NCI-H446 treated with DMSO at 0.1 percent for 48 hours (cell line): ENCODE measurements at places on chromosomes 7 and 10.

DNA sequence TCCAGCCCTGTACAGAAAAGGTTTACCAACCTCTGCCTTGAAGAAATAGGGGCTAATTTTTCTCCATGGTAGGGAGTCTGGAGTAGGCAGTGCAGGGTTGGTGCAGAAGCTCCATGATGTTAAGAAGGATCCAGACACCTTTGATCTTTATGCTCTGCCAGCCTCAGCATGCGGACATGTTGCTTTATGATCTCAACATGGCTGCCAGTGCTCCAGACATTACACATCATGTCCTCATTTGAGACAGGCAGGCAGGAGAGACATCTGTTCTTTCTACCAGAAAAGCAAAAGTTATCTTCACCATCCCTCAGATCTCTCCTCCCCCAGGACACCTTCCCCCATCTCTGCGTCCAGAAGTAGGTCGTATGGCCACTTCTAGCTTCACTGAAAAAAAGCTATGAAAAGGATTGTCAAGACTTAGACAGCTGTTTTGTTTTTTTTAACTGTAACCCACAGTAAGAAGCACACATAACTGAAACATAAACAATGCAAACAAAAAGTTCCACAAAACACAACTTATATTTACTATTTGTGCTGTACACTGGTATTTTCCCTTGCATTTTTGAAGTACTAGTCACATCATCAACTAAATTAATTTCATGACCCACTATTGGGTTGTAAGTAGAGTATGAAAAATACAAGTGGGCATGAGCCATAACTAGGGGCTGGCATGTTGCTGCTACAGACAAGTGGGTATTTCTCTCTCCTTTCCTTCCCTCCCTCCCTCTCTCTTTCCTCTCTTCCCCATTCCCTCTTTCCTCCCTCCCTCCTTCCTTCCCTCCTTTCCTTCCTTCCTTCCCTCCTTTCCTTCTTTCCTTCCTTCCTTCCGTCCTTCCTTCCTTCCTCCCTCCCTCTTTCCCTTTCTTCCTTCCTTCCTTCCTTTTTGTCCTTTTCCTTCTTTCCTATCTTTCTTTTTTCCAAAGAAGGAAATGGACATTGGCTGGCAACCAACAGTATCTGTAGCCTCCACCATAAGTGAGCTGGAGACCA, 2.6 kb upstream of the RASSF4 start:
- no peak for DNase-seq

- no peak for DNase-seq
These were observed 47.0 kb upstream of the EPC1 start for GRCh38 chr10:32393911-32394310.

DNA sequence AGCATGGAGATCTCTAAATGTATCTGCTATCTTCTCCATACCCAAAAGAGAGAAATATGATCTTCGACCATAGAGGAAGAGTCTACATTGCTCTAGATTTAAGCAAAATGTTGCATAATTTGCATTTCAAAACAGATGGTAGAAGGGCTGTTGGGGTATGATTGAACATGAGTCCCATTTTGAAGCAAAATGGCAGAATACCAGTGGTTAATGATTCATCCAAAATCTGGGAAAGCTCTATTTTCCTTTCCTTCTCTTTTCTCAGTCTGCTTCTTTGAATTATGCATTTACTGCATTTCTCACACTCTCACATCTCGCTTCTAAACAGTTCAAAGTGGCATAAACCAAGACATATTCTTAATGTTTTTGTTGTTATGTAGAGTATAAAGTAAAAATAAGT, 178.5 kb downstream of the MACC1 start:
- no peak for DNase-seq

GRCh38 chr10:27947540-27947939, 51.3 kb downstream of the ODAD2 start:
- no peak for DNase-seq

GRCh38 chr10:110815354-110816004, 56.2 kb upstream of the PDCD4 start:
- peak; percentile 36 for DNase-seq

- no peak for DNase-seq
These were observed 9.1 kb downstream of the SDHAF3 start for GRCh38 chr7:97126483-97127171.

GRCh38 chr7:125326666-125327255, 397.1 kb upstream of the POT1 start:
- no peak for DNase-seq

DNA sequence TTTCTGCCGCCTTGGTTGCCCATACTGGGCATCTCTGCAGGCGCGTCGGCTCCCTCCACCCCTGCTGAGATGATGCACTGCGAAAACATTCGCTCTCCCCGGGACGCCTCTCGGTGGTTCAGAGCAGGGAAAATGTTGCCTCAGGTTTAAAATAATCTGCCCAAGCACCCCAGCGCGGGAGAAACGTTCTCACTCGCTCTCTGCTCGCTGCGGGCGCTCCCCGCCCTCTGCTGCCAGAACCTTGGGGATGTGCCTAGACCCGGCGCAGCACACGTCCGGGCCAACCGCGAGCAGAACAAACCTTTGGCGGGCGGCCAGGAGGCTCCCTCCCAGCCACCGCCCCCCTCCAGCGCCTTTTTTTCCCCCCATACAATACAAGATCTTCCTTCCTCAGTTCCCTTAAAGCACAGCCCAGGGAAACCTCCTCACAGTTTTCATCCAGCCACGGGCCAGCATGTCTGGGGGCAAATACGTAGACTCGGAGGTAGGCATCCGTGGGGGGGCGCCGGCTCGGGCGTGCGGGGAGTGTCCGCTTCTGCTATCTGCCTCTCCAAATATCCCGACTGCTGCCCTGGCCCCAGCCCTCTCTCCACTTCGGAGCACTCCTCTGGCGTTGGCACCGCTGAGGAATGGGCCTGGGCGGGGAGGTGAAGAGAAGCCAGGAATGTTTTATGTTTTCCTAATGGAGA, at the start of gene CAV1:
Gene CAV1, plus strand, starts transcription at position 428 of the 689 bp plus-strand sequence. Its CDS starts 27 bp downstream, at position 455.
- DNase-seq: no peak

GRCh38 chr7:98297626-98298286, 16.3 kb downstream of the BRI3 start:
- no peak for DNase-seq

- DNase-seq: no peak
These were observed 81.1 kb downstream of the SVIL start for GRCh38 chr10:29553544-29554250.

GRCh38 chr7:17680026-17680425, 260.3 kb downstream of the SNX13 start:
- no peak for DNase-seq

- no peak for DNase-seq
These were observed 14.6 kb upstream of the C10orf53 start for GRCh38 chr10:49664842-49665355.

DNA sequence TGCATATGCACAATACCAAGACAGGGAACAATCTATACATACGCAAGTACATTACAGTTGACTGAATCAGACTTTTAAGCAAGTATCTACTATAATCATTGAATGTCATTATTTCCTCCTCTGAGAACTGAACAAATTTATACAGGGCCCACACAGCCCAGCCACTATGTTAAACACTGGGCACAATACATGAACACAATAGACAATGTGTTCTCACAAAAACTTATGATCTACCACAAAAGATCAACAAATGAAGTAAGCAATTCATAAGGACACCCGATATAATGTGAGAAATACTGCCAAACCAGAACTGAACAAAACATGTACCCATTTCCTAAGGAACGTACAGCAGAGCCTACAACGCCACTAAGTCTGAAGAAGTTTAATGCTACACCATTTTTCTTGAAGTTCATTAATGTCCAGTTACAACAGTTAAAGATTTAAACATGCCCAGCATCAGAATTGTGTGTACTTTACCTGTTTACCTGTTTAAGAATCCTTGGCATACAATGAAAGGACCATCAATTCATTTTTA, 31.5 kb downstream of the SHTN1 start:
- DNase-seq: no peak

- peak; percentile 98 for DNase-seq
These were observed 190.9 kb downstream of the REEP3 start for GRCh38 chr10:63711867-63712716.

- no peak for DNase-seq
These were observed 1.7 kb downstream of the STN1 start for GRCh38 chr10:103916254-103916653.

DNA sequence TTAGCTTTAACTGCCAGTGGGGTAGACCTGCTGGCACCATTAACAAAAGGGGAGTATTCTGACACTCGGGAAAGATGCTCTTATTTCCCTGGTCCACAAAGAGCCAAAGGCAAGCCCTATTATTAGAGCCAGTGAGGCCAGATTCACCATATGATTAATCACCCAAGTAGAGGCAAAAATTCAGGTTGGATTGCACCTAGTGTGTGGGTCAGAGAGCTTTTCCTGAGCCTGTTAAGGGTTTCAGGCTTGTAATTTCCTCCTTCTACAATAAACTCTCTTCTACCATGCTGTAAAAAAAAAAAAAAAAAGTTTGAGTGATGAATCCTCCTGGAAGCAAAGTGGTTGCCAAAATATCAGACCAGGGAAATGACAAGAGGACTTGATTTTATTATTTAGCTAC, 163.5 kb downstream of the MBL2 start:
- no peak for DNase-seq

DNA sequence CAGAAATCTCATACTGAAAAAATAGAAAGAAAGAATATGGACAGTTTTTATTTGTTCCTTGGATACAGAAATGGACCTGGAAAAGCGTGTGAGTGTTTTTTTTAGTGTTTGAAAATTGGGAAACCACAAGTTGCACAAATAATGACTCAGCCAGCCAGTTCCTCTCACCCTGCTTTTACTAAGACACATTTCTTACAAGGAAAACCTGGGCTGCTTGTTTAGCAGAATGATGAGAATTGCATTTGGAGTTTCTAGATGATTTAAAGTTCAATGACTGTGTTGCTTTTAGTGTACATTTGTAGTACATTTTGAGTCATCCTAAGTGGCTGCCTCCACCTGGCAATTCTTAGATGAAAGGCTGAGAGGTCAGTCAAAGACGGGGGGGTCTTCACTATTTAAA, 218.7 kb downstream of the ABCA13 start:
- DNase-seq: no peak

DNA sequence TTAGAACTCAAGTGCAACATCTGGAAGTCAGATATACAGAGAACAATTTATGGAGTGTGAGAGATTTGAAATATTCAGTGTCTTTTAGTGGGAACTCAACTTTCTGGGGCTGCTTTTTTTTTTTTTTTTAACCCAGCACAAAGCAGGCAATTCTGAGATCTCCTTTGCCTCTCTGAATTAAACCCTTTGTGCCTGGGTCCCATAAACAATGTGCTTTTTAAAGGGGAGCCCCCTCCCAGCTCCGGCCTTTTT, 146.8 kb downstream of the CELF2 start:
- DNase-seq: no peak

- DNase-seq: no peak
These were observed 112.8 kb upstream of the STK17A start for GRCh38 chr7:43470110-43470509.

GRCh38 chr10:47442351-47442750, 41.6 kb downstream of the ANXA8 start:
- DNase-seq: no peak

GRCh38 chr7:39554583-39555165, 11.5 kb upstream of the YAE1 start:
- DNase-seq: no peak

- DNase-seq: no peak
These were observed 14.1 kb upstream of the CRCP start for GRCh38 chr7:66100408-66101050.

DNA sequence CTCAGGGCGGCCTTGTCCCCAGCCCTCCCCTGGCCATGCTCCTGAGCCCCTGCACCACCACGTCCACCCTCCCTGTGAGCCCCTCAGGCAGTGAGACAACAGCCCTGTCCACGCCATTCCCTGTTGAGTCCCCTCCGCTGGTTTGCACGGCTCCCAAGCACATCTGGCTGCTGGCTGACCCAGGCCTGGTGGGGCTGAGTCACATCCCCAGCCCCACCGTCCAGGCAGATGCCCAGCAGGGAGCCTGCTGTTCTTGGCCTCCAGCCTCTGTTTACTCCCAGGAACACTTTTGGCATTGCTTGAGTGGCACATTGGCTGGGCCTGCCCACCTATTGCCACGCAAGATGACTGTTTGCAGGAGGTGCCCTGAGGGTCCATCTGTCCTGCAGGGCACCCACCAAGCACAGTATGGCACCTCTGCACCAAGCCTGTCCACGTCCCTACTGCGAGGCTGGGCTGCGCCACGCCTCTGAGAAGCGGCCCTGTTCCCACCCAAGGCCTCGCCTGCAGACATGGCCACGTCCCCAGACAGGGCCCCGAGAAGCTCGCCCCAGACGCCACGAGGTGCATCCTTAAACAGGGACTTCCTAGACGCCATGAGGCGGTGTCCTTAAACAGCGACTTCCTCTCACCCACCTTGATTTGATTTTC, 48.4 kb upstream of the INPP5A start:
- no peak for DNase-seq

DNA sequence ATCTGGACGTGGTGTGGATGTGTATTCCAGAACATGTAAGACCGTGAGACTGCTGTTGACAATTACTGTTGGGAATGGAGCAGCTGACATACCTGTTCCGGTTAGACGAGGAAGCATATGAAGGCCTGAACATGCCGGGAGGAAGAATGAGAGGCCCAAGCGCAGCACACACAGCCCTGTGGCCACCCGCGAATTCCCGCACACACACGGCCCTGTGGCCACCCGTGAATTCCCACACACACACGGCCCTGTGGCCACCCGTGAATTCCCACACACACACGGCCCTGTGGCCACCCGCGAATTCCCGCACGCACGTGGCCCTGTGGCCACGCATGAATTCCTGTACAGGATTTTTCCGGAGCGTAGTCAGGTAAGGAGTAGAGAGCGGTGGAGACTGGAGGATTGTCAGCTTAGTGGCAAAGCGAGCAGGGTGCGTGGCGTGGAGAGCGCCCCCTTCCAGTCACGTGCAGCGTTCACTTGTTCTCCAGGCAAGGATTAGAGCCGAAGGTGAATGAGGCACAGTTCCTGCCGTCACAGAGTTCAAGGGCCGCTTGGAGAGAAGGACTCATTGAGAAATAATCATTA, 9.5 kb upstream of the SUN1 start:
- no peak for DNase-seq

- no peak for DNase-seq
These were observed 750.1 kb downstream of the MAGI2 start for GRCh38 chr7:78703391-78703790.

DNA sequence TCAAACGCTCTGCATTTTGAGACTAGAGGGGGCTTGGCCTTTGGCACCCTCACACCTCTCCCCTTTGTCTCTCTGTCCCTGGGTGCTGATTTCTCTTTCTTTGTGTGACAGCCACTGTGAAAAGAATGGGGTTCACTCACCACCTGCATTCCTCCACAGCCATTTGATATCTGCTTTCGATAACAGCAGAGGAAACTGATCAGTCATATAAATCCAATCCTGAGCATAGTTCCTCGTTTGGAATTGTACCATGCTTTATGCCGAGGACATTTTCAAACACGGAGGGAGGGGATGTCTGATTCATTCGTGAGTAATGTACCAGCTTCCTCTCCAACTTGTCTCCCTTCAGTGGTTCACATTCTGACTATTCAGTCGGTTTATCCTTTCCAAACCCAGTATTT, 15.8 kb downstream of the MET start:
- no peak for DNase-seq

GRCh38 chr7:47578579-47579270, 3.2 kb downstream of the TNS3 start:
- no peak for DNase-seq

- no peak for DNase-seq
These were observed 55.5 kb downstream of the PLXNA4 start for GRCh38 chr7:132520591-132521280.

GRCh38 chr7:108149908-108150307, 19.7 kb upstream of the LAMB4 start:
- DNase-seq: no peak

- DNase-seq: no peak
These were observed 9.7 kb upstream of the ADAMTS14 start for GRCh38 chr10:70662362-70663220.
